Activated naive CD4-positive, alpha-beta T cell treated with anti-CD3 and anti-CD28 coated beads, Interleukin-2, amount 10 ng/mL, durations not matched to agents 7 days and 5 days (primary cell): ENCODE measurements at places on chromosomes 4 and X.

GRCh38 chr4:124060261-124060918, 652.1 kb downstream of the ANKRD50 start:
- DNase-seq: no peak

DNA sequence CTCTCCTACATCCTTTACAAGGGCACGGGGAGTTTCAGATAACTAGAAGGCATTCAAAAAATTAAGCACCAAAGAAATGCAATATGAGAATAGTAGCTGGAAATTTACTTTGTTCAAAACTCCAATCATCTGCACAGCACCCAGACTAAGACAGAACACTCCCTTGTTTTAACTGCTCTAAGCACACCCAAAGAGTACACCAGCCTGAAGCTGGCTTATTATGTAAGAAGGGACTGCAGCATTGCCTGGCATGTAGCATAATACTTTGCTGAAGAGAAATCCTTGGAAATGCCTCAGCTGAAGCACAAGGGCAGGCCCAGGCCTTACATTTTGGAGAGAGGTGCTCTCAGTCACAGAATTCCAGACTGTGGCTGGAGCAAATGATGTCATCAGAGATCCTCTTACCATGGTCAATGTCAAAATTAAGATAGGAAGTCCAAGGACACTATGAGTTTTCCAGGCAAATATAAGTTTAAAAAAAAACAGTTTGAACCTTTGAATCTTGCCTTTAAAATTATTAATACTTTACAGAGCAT, 14.8 kb downstream of the ARHGEF6 start:
- no peak for DNase-seq

DNA sequence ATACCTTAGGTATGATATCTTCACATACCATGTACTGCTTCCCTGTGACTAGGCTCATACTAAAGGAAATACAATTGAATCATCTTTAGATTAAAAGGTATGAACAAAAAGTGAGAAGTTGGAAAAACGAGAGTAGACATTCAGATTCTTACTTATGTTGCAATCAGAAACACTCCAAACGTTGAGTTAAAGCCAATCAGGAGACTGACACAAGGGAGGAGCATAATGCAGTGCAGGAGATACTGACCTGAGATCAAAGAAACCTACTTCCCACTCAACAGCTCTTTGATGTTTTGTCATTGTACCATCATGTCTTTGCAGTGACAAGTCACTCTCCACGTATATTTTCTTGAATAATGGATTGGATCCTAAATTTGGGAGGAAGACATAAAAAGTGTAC, 8.9 kb upstream of the PCDH18 start:
- no peak for DNase-seq

DNA sequence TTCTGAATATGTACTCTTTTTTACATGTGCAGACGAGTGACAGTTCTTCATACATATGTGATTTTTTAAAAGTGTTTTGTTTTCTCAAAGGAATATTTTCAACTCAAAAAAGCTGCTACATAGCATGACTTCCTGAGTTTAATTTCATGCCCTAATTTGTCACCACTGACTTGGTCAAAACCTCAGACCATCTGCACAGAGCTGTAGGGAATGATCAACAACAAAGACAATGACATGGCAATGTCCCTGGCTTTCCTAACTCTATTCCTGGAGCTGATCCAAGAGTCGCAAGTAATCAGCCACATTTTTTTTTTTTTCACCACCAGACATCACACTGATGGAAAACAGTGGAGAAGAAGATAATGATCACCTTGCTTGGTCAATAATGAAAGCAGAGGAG, 97.7 kb downstream of the TMA16 start:
- DNase-seq: no peak

DNA sequence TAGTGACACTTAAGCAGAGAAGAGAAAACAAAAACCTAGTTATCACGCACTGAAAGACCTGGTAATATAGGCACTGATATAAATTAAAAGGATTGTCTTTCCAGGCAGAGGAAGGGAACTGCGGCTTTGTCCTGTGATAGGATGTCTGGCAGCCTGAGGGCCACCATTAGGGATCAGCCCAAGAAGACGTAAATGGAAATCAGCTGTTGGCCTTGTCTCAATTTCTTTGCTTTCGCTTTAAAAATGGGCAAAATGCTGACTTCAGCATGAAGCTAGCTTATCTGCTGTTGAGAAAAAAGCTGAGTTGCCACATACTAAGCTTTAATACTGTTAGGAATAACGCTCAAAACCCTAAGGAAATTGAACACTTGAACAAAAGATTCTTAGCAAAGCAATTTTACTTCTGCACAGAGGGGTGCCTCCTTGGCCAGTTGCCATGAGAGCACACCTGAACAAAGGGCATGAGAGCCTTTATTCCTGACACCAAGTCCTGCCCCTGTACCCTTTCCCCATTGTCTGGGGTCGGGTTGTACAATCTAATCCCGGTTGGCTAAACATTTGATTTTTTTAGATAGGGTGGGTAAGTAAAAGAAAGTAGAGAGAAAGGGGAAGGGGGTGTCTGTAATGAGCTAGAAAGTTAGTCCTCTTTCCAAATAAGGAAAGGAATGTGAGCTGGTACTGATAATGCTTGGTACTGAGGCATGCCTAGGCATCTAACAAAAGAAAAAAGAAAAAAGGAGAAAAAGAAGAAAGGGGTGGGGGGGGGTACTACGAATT, 85.1 kb upstream of the UCP1 start:
- no peak for DNase-seq
